Testis (tissue), 5 donors: ENCODE measurements at places on chromosomes 6 and 20. TPM values are rescaled to one million over a fixed set of nuclear protein-coding genes. Genes with fewer than 3 reads are reported as not detected.

REM1 gene
- polyA plus RNA-seq, result 3.4 TPM

DNA sequence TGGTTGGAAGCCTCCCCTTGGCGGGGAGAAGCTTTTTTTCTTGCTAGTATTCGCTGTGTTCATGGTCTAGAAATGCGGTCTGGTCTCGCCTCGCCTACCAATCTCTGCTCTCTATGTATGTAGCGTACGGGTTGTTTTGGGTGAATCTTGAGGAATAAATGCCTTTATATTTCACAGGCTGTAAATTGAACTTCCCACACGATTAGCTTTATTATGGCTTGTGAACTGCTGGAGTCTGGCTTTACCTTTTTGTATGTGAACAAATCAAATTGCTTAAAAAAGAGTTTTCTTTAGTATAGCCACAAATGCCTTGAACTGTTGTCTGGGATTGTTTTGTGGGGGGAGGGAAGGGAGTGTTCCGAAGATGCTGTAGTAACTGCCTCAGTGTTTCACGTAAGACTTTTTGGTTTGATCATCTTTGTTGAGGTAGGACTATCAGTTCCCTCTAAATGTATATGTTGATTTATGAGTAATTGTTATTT is 2.2 kb downstream of the INSM1 start:
- no peak for DNase-seq

- DNase-seq, result no peak
Measured at GRCh38 chr20:38485041-38485440, 12.4 kb downstream of the RALGAPB start.

DNA sequence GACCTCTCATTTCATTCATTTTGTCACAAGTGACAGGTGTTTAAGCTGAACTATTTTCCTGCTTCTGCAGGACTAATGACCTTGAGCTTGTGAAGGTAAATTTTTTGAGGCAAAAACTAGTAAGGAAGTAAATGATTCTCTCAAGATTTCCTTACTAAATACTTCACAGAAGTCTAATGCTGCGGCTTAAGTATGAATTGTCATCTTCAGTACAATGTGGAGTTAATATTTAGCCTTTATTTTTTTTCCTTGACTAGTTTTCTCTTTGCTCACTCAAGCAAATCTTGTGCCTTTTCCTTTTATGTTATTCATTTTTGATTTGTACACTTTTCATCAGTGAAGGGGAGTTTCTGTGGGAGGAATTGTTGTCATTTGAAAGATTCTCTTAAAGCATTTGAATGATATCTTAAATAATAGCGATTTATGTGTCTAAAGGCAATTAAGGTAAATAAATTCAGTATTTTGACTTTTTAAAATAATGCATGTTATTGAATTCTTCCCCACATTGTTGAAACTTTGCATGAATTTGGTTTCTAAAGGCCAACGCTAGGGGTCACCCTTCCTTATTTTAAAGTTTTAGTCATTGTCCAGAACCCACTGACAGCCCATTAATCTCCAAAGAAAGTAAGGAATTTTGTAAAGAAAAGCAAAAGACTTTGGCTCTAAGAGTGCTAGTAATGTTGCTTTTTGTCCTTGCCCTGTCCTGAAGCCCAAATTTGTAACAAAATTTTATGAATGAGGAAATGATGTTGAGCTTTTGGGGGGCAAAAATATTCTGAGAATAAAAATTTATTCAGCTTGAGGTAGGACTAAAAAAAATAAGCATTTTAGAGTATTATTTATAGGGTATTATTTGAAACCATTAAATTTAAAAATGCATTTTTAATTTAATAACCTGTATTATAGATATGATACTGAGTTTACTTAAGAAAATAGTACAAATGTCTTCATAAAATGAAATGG is 157.4 kb upstream of the LAMA2 start:
- DNase-seq, result peak; percentile 39

DNA sequence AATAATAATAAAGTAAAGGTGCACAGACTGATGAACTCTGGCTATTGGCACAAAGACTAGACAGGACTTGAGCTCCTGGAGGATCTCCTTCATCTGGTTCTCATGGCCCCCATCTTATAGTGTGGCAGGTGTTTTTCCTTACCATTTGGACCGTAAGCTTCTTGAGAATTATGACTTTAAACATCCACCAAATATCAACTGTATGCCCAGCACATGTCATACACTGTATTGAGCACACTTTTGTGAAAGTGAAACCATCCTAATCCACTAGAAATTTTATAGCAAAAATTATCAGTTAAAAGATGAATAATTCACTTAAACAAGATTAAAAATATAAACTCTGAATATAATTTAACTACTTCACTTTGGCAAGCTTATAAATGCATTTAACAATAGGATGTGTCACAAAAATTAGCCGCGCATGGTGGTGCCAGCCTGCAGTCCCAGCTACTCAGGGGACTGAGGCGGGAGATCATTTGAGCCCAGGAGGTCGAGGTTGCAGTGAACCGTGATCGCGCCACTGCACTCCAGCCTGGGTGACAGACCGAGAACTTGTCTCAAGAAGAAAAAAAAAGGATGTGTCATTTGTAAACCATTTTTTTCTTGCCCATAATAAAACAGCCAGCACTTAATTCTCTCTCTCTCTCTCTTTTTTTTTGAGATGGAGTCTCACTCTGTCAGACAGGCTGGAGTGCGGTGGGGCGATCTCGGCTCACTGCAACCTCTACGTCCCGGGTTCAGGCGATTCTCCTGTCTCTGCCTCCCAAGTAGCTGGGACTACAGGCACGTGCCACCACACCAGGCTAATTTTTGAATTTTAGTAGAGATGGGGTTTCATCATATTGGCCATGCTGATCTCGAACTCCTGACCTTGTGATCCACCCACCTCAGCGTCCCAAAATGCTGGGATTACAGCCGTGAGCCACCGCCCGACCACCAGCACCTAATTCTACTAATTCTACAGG is 9.1 kb downstream of the HIVEP2 start:
- no peak for DNase-seq
